Epithelial cell of esophagus (primary cell): ENCODE measurements at places on chromosomes 13 and 19.
A peak's percentile ranks its signal among the peaks of the same experiment; 100 is the strongest.

GRCh38 chr13:55573565-55573964 is 1567.2 kb upstream of the PRR20A start:
- no peak for DNase-seq

DNA sequence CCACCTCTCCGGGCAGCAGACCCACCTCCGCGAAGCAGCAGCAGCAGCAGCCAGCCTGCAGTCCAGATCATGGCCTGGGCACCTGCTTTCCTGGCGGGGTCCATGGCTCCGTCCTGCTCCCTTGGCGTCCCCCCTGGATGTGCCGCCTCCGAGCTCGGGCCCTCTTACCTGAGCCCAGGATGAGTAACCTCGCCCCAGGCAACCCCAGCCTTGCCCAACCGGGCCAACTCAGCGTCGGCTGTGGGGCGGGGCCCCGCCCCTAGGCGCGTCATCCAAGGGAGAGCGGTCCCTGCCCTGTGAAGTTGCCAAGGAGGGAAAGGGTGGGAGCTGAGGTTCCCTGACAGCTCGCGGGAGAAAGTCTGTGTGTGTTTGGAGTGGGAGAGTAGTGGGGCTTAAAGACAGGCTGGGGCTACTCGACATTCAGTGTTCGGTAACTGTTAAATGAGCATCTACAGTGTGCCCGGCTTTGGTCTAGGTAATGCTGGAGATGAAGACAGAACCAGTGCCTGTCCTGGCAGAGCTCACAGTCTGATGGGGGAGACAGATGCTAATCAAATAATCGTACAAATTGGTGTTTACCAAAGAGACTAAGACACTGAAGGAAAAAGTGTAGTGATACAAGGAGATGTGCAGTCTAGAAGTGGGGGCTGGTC is at the start of gene LYPD3:
LYPD3 (minus strand) TSS at position 141 of the 653 bp plus-strand sequence; CDS start at position 104, 37 bp downstream.
- DNase-seq = peak; percentile 98

DNA sequence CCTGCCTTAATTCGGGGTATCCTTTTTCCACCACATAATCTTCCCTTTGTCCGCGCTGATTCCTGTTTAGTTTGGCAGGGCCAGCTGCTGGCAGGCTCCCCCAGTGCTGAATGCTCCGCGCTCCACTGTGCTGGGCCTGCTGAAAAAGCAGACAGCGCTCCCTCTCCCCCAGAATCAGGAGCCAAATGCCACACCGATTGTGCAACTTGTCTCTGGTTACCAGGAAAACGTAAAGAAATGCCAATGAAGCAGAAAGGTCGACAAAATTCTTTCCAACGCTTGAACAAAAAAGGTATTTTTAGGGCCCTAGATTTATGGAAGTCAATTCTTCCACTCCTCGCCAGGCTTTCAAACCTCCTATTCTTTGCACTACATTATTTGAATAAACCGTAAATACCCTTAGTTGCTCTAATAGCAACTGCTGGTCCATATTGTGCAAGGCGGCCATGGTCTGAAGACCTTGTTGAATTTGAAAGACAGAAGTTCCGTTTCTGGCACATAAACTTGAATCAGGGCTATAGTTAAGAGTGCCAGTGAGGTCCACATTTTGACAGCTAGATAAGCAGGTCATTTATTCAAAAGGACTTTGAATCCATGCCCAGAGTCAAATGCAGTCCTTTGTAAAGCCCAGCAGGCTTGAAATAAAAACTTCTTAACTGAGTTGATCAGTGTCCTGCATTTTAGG is 206.7 kb upstream of the RFC3 start:
- DNase-seq = peak; percentile 61

DNA sequence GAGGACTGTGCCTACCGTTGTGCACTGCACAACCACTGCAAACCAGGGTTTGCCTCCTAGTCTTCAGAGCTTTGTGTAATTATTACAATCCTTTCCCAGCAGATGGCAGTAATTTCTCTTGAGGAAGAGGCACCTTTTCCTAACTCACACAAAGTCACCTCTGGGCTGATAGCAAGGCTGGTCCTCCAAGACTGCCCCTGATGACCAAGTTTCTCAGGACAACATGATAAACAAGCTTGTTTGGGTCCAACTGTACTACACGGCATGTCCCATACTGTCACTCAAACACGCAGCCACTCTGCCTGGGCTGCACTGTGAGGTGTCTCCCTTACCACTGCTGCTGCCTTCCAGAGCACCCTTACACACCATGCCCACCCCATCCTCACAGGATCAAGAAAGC is 39.3 kb downstream of the RFXAP start:
- peak; percentile 59 for DNase-seq

DNA sequence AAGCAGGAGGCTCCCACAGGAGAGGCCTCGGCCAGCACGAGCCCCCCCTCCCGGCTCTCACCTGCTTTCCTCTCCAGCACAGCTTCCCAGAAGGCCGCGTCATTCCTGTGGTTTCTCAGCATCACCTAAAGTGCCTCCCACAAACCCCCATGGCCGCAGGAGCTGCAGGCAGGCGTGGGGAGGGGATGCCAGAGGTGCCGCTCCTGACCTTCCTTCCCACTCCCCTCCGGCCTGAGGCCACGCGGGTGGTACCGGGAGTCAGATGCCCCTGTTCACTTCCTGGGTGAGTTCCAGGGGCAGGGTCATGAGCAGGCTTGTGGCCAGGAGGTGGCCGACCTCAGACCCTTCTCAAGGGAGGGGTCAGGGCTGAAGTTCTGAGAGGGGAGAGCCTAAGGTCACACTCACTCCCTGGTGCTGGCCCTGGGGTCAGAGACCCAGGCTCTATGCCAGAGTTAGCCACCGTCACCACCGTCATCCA is 14.4 kb upstream of the NPAS1 start:
- peak; percentile 17 for DNase-seq

GRCh38 chr13:111027458-111028439 is 87.4 kb upstream of the ARHGEF7 start:
- DNase-seq = no peak

- no peak for DNase-seq
Measured at GRCh38 chr13:42808341-42808940, 27.1 kb downstream of the FAM216B start.

DNA sequence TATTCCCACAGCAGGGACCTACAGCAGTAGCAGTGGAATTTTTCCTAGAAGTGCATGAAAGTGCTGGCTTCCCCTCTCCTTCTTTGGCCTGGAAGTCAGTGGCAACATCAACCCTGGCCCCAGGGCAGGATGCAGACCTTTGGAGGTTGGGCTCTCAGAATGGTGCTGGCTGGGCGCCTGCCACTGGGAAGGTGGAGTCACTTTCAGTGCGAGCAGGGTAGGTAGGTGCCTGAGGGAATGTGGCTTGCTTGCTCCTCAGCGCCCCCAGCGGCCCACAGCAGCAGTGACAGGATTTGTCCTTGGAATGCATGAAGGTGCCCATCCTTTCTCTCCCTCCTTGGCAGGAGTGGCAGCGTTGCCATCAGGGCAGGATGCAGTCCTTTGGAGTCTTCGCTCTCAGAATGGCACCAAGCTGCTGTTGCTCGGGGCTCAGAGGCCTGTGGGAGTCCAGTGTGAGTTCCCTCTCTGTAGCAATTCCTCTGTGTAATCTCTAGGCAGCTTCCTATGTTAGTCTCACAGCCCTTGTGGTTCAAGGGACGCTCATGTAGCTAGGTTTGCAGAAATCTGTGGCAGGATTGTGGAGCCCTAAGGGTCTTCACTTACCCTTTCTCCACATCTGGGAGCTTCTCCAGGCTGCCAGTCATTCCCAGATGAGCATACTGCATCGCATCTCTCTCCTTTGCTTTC is 354.4 kb upstream of the DACH1 start:
- DNase-seq = peak; percentile 66

GRCh38 chr19:14798760-14799159 is 20.4 kb upstream of the ADGRE2 start:
- no peak for DNase-seq

DNA sequence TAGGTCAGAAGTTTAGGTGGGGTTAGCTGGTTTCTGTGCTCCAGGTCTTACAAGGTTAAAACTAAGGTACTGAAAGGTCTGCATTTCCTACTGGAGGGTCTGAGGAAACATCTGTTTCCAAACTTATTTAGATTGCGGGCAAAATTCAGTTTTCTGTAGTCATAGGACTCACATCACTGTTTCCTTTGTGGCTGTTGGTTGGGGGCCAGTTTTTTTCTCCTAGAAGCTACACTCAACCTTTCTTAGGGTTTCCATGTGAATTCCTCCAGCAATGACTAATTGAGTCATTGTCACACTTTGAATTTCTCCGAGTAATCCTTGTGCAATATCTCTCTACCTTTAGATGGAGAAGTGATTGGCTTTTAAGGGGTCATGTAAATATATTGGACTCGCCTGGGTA is 773.4 kb upstream of the SLITRK1 start:
- DNase-seq = no peak

GRCh38 chr13:98632961-98633360 is 56.1 kb upstream of the STK24 start:
- DNase-seq = peak; percentile 57

DNA sequence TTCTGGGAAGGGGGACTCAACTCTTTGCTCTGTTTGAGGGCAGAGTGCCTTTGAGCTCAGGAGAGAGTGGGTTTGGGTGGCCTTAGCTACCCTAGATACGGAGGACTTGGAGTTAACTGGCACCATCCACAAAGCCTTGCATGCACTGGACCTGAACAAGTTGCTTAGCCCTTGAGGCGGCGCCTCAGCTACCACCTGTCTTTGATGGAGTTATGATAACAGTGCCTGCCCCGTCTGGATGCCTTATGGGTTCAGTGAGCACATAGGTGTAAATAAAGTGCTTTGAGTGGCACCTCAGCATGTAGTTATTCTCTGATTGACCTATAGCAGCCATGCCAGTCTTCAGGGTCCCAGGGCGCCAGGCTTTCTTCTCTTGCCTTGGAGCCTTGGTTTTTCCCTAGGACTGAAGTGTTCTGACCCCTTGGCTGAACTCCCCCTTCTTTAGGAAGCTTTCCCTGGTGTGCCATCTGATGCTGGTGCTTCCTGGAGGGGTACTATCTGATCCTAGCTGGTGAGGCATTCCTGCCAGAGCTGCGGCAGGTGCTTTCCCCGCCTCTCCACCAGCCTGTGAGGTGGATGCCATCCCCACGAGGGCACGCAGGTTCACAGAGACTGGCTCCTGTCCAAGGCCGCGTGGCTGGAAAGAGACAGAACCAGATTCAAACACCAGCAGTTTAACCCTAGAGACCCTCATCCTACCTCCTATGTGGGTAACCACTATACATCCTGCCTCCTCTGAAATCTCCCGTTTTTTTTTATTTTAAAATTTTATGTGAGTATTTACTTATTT is 5.8 kb downstream of the BCKDHA start:
- no peak for DNase-seq

GRCh38 chr13:79380997-79381396 is 25.1 kb downstream of the RBM26 start:
- no peak for DNase-seq

GRCh38 chr13:48977286-48977625 is 1.5 kb downstream of the FNDC3A start:
- no peak for DNase-seq

DNA sequence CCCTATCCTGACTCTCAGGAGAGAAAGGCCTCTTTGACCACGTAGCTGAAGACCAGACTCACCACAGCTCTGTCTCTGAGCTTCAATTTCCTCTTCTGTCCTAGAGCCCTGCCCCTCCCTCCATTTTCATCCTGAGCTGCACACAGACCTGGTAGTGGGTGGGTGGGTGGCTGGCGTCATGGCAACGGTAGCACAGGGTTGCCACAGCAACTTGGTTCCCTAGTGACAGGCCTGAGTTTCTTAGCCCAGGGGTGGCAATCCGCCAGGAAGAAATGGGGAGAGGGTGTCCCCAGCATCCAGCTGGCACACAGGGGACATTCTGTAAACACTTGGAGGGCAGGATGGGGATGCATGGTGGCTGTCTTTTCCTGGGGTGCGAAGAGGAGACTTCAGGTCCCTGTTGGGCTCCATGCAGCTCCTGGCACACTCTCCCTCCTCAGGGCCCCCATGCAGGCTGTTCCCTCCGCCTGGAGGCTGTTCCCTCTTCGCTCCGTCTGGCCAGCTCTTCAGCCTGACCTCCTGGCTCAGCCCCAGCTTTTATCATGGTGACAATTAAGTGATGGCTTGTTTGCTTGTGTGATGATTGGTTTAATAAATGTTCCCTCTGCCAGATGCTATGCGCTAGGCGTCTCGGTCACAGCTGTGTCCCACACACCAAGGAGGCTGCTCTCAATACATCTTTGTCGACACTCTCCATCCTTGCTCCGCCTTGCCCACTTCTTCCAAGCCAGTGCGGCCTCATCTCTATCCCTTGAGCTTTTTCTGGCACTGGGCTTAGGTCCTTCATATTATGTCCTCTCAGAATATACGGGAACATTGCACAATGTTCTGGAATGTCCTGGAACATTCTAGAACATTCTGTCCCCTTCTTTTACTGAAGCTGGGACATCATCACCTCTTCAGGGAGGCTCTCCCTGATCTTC is 7.4 kb upstream of the KLHL26 start:
- DNase-seq = no peak

GRCh38 chr13:91986761-91987483 is 588.5 kb downstream of the GPC5 start:
- DNase-seq = no peak

DNA sequence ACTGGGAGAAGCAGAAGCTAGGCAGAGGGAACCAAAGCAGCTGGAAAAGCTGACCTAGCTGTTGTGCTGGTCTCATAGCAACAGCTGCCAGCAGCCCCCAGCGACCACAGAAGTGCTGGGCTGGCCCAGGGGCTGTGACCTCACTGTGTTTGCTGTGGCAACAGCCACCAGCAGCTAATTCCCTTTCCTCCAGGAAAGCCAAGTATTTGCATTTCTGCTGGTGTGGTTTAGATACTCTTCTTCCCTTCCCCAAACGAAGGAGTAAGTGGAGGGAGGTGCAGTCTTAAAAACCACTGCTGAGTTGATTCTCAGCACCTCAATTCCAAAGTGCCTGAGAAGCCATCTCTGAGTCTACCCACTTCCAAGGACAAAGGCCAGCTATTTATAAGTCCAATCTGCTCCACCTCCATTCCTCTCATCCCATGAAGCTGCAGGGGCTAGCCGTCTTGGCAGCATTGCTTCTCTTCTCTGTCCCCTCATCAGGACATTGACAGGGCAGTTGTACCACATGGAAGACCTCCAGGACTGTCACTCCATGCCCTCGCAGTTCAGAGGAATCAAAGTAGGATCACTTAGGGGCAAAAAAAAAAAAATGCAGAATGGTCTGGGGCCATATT is 11.5 kb upstream of the CCDC97 start:
- no peak for DNase-seq

DNA sequence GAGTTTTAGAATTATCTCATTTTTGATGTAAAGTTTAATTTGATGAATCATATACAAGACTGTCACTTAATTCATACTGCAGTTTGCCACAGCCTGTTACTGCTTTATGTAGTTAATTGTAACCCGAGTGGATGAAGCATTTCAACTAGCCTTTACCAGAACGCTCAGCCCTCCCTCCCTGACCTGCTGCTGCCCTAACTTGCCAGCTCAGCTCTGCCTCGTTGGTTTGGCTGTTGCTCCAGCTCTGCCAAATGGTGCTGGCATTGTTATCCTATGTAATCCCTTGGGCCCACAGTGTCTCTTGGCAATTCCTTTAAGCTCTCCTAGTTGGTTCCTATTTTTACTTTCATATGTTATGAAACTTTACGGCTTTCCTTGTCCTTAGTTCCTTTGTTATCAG is 113.3 kb downstream of the LMO7 start:
- no peak for DNase-seq
